ENCODE measurements at places on chromosomes 6 and 20.

DNA sequence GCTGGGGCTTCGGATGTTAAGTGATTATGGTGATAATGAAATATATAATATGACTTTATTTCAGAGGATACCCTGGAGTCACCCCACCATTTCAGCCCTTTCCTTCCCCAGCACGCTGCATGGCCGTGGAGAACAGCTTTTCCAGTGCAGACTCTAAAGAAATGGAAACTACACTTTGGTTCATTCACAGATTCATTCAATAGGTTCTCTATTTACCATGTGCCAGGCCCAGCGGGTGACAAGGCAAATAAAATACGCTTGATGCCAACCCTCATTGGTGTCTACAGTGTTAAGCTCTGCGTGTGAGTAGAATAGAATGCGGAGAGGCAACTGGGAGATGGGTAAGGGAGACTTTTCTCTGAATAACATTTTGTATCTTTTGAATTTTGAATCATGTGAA lies 89.7 kb downstream of the TCP11 start:
- no peak for DNase-seq

- no peak for DNase-seq
Observed at GRCh38 chr6:111207141-111207858, 120.0 kb downstream of the SLC16A10 start.

- DNase-seq, result no peak
Observed at GRCh38 chr6:7328243-7328642, 15.2 kb upstream of the SSR1 start.

DNA sequence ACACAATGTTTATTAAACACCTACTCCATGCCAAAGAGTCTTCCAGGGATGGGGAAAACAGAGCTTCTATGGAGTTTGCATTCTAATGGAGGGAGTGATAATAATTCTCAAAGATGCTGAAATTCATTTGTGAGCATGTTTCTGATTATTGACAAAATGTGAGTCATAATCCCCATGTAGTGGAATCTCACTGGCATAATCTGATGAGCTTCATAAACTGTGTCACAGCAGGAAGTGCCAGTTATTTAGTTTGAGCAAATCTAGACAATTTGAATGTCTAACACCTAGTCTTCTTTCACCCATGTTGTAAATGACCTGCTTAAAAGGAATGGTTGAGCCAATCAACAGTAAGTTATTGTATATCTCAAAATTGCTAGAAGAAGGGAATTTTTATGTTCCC lies 95.1 kb downstream of the KCNQ5 start:
- DNase-seq, result no peak

DNA sequence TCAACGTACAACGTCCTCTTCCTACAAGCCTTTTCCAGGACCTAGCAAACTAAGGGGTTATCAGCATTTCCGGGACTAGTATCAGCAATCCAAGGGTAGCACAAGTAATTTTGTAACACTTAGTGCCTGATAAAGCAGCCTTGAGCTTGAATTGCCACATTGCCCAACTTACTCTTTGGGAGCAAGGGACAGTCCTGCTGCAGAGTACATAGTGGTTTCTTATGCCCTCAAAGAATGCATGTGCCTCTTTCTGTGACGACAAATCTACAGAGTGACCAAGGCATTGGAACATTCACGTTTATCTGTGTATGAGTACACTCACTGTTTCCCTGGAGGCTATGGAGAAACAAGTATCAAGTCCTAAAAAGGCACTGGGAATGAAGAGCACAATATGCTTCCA lies 3.2 kb upstream of the ID4 start:
- DNase-seq, result no peak

DNA sequence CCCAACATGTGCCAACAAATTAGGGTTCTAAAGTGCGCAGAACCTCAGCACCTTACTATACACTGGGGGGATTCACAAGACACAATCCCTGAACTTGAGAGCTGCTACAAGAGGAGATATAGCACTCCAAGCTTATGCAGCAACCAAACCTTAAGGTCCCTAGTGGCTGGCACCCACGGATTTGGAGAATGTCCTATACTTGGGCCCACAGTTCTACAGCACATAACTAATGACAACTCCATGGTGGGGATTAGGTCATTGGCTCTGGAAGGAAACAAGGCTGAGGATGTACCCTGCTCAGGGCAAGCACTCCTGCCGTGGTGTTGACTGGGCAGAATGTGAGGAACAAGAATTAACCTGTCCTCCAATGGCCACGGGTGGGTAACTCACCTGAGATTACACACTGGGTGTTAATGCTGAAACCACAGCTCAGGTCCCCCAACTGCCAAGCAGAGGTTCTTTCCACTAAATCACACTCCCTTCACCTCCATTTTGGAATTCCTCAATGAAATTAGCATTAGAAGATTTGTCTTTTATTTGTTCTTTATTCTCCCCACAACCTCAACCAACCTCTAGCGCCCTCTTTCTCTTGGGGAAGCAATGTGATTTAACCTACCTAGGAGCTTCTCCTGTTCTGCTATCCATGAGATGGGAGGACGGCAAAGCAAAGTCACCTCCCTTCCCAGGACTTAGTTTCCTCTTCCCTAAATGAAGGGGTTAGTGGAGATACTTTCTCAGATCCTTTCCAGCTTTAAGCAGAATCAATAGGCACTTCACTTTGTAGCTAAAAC lies 32.0 kb downstream of the TRERF1 start:
- no peak for DNase-seq

- no peak for DNase-seq
Observed at GRCh38 chr20:20363434-20363798, 4.5 kb upstream of the INSM1 start.

GRCh38 chr6:149293244-149293643 lies 24.3 kb upstream of the TAB2 start:
- DNase-seq, result no peak

DNA sequence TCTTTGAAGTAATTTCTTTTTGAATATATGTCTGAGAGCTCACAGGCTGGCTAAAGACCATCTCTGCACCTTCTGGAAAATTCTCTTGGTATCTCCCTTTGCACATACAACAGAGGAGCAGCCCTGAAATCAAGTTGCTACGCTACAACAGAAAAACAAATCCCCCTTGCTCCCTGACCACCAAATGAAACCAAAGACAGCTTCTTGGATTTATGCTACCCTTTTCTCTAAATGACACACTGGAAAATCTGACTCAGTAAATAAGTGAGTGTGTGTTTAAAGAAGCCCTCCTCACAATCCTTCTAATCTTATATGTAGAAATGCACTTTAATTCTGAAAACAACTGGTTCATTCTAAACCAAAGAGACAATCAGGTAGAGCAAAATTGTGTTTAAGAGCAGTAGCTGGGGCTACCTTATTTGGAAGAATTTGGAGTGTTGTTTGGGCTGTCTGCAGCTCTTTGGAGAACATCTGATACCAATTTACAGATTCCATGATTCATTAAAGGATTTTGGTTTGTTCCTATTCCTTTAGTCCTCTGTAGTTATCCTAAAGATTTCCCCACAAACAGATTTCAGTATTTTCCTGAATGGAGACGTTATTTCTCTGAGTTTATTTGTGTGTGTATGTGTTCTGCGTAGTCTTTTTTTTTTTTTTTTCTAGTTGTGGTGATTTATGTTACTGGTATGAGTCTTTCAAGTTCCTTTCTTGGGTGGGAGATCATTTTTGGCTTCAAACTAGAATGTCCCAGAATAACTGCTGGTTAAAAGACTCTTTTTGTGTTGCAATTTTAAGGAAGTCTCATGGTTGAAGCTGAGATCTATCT lies 36.4 kb upstream of the UTRN start:
- DNase-seq, result peak; percentile 11

GRCh38 chr20:14986656-14987055 lies 649.2 kb upstream of the FLRT3 start:
- no peak for DNase-seq

- no peak for DNase-seq
Observed at GRCh38 chr6:2575236-2575635, 175.5 kb downstream of the MYLK4 start.

- DNase-seq, result no peak
Observed at GRCh38 chr6:33613795-33614168, 7.3 kb upstream of the ITPR3 start.

- no peak for DNase-seq
Observed at GRCh38 chr6:153034139-153034538, 31.6 kb upstream of the MTRF1L start.

DNA sequence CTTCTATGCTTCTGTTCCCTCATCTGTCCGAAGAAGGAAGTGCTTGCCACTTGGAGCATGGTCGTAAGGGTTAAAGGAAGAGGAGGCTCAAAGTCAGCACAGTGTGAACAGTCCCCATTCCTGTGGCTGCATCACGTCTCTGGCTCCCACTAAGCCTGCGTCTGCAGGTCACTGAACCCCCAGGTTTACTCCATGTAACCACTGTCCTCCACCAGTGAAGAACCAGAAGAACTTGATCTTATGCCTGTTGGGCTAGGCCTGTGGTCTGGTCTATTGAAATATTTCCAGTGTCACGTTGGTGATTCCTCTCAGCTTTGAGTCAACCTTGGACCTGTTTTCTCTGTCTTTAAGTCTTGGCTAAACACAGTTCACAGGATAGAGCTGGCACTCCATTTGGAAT lies 45.9 kb upstream of the SCP2D1 start:
- no peak for DNase-seq

GRCh38 chr6:82818727-82819126 lies 246.9 kb downstream of the UBE3D start:
- no peak for DNase-seq

DNA sequence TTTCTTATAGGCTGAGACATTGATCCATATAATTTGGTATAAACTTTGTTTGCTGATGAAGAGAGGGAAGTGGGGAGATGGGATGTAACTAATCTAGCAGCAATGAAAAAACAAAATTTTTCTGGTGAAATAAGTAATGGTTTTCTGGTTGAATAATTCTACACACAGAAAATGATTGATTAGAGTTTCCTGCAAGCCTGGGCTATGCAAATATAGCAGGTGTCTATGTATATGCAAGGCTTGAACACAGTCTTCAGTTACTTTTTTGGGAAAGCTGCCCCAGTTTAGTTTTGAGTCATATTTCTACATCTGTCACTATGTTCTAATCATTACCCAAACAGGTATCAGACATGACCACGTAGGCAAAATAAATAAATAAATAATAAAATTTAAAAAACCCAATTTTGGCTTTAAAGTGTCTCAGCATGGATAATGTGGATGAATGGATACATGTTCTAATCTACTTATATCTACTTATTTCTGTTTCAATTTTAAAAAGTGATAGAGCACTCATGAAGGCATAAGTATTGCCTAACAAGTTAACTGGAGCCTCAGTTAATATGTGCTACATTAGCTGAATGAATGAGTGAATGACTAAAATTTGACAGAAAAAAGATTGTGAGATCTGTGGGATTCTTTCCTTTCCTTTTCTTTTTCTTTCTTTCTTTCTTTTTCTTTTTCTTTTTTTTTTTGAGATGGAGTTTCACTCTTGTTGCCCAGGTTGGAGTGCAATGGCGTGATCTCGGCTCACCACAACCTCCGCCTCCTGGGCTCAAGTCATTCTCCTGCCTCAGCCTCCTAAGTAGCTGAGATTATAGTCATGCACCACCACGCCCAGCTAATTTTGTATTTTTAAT lies 37.2 kb upstream of the TFB1M start:
- DNase-seq, result no peak

DNA sequence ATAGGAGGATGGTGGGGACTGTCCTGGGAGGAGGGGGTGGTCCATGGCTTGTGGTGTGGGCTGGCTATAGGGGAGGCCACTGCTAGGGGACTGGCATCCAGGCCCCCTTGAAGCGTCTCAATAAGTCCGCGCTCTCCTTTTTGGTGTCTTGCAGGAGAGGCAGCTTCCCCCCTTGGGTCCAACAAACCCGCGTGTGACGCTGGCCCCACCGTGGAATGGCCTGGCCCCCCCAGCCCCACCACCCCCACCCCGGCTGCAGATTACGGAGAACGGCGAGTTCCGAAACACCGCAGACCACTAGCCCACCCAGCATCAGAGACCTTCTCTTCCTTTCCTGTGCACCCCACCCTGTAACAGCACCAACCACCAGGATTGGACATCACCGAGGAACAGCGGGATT lies 2.8 kb upstream of the ZBTB9 start:
- no peak for DNase-seq

GRCh38 chr6:157550114-157550989 lies 169.4 kb downstream of the ZDHHC14 start:
- DNase-seq, result peak; percentile 63

Data from activated CD4-positive, alpha-beta T cell treated with anti-CD3 and anti-CD28 coated beads for 36 hours (primary cell).